ENCODE measurements at places on chromosomes 5 and 9. TPM values are rescaled to one million over a fixed set of nuclear protein-coding genes. Genes with fewer than 3 reads are reported as not detected.

DNA sequence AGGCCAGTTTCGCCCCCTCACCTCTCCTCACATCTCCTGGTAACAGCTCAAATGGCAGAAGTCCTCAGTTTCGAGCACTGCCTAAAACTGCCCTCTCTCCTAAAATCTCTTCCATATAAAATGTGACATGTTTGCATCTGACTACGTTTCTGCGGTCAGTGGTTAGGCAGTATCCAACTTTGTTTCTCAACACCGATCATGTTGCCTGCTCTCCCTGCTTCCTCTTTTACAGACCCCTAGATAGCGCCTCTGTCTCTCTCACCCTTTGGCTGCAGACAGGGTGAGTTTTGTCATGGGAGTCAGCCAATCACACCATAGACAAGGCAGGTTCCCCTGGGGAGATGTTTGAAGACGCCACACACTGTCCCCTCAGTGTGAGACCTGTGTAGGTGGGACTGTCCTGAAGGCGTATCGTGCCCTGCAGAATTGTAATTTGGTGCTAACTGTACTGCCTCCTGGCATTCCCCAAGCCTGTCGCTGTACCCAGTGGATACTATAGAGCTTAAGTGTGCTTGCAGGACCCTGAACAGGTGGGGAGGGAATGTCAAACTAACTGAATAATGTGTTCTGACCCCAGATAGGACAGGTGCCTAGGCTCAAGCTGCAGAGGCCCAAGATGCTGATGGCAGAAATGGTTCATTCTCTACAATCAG is 1.1 kb downstream of the HEXB start:
- DNase-seq = no peak

The SPEF2 gene
- 1.3 TPM for total RNA-seq

DNA sequence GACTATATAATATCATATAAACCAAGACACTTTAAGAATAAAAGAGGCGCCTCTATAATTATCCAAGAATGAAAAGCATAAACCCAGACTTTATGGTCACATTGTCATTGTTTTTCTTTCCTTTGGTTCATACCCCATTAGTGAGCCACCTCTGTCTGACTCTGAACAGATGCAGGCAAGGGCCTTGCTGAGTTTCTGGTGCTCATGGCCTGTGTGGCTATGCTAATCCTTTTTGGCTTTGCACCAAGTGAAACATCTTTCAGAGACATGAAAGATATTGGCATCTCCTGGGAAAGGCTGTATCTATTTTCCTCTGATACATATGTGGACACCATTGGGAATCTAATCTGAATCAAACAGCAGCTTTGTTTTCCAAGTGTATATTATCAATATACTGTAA is 222.5 kb downstream of the CHSY3 start:
- DNase-seq = no peak

DNA sequence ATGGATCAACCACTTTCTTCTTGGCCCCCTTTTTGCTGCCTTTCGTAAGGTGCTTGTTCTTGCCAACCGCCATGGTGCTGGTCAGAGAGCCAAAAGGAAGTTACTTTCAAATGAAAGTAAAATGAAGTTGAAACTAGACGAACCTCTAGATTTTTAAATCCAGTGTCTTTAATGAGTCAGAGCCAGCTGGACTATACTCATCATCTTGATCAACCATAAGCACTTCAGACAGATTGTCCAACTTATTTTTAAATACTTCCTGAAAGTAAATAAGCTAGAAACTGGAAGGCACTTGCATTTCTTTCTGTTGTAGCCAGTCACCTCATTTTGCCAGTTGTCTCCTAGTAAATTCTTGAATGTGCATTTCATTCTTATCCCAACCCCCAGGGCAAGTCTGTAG is 48.9 kb downstream of the JMY start:
- DNase-seq = no peak

- no peak for DNase-seq
These were observed 113.5 kb upstream of the PITX1 start for GRCh38 chr5:135147294-135148090.

The SPATA31A3 gene
- total RNA-seq = not detected

DNA sequence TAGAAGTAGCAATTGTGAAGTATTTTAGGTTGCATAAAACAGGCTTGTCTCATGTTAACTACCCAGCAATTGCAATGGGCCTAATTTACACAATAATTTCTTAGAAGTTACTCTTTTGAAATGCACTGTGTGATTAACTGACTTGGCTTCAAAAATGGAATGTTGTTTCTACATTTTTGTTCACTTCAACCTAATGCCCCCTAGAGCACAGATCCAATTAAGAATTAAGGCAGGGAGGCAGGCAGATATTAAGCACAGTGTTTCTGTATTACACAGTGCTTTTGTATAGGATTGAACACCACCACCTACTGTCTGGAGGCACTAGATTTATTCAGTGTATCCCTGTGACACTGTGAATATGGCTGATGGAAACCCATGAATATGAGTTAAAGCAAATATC is 302.1 kb downstream of the FBXL17 start:
- no peak for DNase-seq

The MEF2C gene
- total RNA-seq = 1.4 TPM

- DNase-seq = no peak
These were observed 22.4 kb downstream of the ENC1 start for GRCh38 chr5:74618106-74618505.

The PCDHA1 gene
- 0.50 TPM for total RNA-seq

All from H1 (cell line).